ENCODE measurements at places on chromosomes 7 and 10. TPM values are rescaled to one million over a fixed set of nuclear protein-coding genes. Genes with fewer than 3 reads are reported as not detected.

Gene EPO
- total RNA-seq, result not detected

DNA sequence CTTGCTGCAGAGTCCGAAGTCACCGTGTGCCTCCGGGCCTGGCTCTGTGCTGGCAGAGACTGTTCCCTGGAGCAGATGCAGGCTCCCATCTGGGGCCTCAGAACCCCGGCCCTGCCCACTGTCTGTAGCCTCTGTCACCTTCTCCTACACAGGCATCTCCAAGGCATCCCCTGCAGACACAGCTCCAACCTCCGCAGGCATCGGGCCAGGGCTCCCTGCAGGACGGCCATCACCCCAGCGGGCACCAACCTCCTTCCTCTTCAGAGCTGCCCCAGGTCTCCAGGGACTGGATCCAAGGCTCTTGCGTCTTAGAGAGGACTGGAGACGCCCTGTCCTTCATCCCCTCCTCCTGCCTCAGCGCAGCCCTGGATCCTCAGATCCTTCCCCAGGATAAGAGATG, 69.9 kb upstream of the MYL10 start:
- no peak for DNase-seq

GRCh38 chr7:131480384-131481315, 75.8 kb downstream of the PODXL start:
- DNase-seq, result peak; percentile 63

Gene DBNL
- total RNA-seq, result 197 TPM

GRCh38 chr10:21352886-21353285, 172.6 kb downstream of the SKIDA1 start:
- no peak for DNase-seq

DNA sequence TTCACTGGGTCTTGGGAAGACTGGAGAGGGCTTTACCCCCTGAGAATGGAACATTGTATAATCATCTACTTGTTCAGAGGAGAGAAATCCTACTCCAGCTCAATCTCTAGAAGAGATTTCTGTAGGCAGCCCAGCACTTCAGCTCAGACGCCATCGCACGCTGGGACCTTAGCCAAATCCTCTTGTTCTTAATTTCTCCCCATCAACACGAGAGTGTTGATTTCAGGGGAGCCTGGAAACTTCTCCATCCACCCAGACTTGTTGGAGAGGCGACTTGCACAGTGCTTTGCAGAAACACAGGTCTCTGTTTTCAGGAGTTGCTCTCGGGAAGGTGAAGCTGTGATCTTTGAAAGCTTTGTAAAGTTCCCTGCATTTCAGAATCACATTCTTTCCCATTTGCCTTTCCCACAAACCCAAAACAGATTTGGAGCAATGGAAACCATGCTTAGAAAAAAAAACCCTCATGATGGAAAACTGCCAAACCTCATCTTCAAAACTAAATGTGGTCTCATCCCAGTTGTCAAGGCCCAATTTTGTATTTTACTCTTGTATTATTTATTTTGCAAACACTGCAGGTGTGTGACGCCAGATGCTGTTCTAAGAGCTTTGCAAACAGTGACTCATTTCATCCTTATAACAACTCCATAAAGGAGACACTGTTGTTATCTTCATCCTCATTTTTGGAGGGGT, 60.9 kb downstream of the CALML3 start:
- DNase-seq, result no peak

DNA sequence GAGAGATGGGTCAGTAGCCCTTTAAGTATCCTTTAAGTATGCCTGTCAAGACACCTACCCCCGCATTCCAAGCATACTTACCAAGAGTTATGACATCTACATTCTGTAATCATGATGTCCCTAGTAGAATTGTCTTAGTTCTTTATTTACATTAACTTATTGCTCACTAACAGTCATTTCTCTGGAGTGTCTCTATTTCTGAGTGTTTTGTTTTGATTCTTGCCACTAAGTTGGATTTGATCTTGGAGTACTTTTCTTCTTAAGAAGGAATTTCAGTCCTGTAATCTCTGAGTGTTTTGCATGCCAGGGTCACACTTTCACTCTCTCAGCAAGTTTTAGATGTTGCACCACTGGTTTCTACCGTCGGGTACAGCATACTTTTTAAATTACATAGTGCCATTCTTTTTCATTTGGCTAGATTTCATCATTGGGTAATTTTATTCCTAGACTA, 1053.9 kb downstream of the KCNMA1 start:
- no peak for DNase-seq

GRCh38 chr7:141585592-141586510, 34.6 kb downstream of the AGK start:
- DNase-seq, result no peak

Gene CLCN1
- total RNA-seq, result not detected

GRCh38 chr10:124632064-124632531, 112.1 kb downstream of the FAM53B start:
- no peak for DNase-seq

Gene OR2A12
- not detected for total RNA-seq

DNA sequence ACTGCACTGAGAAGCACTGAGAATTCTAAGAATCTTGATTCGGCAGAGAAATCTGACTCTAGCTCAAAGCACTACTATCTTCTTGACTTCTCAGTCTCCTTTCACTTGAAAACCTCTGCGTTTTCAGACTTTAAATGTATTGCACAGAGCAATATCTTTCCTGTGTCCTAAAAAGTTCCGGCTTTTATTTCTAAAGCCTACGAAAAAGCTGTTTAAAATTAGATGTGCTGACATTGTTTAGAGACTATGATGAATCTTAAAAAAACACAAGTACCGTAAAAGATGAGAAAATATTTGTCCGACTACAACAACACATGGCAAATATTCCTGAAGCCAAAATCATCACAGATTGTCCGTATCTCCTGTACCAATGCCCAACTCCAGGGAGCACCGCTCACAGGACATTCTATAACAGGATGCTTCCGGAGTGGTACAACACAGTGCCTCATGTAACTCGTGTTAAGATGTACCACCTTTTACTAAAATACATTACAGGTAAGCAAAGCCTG, 136.9 kb downstream of the CUBN start:
- DNase-seq, result no peak

Gene AMZ1
- not detected for total RNA-seq

- DNase-seq, result no peak
Observed at GRCh38 chr7:38978491-38978890, 782 bp downstream of the POU6F2 start.

DNA sequence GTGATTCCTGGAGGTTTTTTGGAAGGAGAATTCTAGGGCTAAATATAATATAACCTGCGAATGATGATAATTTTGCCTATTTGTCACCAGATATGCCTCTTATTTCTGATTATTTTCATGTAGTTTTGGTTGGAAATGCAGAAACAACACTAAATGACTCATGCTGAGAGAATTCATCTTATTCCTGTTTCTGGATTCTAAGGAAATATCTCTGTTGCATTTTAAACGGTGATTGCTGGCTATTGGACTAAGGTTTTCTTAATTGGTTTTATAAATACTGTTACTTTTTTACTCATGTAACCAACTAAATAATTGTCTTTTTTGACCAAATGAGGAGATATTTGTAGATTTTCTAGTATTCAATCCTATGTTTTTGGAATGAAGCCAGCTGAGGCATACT, 204.9 kb upstream of the NPSR1 start:
- DNase-seq, result peak; percentile 37

GRCh38 chr7:13848681-13849131, 140.8 kb downstream of the ETV1 start:
- no peak for DNase-seq

DNA sequence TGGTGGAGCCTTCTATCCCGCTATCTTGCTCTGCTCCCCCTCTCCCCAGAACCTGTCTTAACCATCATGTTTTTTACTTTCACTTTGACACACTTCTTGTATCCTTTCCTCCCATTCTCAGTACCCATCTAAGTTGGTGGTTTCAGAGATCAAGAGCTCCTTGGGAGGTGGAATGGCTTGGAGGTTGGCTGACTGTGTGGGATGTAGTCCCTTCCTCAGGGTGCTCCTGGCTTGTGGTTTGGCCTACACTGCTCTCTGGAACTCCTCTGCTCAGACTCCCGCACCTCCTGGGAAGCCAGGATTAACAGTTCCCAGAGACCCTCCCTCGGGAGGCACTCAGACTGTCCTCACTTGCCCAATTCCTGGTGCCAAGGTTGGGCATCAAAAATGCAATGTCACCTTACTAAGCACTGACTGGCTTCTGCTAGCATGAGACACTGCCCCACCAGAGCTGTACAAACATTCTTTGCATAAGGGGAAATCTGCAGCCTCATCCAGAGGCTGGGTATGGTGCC, 93.1 kb upstream of the NAMPT start:
- no peak for DNase-seq

Gene RGS10
- total RNA-seq, result 23.3 TPM

DNA sequence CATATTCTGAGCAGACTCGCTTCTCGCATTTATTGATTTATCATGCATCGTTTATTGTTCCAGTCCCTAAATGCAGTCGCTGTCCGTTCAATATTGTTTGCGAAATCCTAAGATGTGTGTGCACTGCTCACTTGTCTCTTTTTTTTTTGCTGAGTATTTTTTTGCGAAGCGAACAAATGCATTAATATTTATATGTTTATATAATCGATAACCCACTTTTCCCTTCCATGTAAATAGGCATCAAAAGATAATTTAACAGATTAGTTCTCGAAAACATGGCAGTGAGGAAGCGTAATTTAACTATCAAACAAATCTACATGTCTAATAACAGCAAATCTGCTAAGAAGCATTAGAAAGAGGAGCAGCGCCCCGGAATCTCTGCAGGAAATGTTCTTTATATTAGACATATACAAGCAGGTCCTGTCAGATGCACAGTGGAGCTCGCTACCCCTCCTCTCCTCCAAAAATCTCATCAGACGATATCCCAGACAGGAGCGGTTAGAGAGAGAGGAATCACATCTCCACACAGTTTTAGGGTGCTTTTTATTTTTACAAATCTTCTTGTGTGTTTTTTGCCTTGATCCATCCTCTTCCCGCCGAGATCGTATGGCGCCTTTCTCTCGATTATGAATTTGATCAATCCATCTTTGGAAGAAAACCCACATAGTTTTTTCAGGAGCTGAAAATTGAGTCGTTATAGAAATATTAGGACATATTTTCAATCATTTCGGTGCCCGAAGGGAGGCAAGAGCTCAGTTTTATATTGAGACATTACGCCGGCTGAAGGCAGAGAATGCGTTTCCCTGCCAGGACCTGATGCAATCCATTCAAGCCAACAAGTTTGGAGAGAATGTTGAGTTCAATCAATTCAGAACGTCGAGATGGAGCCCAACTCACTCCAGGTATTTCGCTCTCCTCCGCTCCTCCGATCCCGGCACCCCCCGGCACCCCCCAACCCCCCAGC, at the start of gene ARID5B:
Gene ARID5B, plus strand, starts transcription at position 871 of the 964 bp plus-strand sequence. Its CDS starts 11 bp downstream, at position 882.
- DNase-seq, result no peak

Gene RARRES2
- not detected for total RNA-seq

DNA sequence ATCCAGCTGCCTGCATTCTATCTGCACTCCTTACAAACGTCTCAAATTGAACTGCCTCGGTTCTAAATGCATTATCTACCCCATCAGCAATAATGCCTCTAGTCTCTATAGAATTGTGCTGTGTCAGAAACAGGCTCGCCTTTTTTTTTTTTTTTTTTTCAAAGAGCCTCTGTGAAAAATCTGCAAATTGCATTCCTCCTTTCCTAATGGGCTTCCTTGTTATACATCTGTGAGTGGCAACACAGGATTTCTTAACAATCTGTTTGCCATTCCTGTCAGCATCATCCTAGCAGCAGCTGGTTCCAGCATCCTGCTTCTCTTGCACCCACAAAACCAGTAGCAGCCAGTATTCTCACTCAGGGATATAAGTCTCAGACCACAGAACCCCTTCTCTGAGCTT, 413.5 kb upstream of the SEMA3D start:
- no peak for DNase-seq

DNA sequence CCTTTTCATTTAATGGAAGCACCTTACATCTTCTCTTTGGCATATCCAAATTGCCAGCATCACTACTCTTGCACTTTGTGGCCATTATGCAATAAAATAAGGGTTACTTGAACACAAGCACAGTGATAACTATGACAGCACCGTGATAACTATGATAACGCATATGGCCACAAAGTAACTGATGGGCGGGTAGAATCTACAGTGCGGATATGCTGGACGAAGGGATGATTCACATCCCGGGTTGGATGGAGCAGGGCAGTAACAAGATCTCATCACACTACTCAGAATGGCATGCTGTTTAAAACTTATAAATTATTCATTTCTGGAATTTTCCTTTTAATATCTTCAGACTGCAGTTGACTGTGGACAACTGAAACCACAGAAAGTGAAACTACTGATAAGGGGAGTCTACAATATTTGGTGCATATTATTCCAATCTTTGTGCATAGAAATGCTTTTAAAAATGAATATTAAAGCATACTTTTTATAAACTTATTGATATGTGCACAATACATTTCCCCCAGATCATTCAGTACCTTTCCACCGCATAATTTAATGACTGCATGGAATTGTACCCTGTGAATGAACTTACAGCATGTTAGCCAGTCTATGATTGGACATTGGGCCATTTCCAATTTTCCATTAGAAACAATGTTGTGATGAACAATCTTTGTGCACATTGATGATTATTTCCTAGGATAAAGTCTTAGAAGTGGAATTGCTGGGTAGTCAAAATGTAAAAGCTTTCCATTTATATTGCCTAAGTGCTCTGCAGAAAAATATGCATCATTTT, 136.4 kb downstream of the WNT2 start:
- DNase-seq, result no peak

Gene PPP1R3C
- total RNA-seq, result 1.2 TPM

DNA sequence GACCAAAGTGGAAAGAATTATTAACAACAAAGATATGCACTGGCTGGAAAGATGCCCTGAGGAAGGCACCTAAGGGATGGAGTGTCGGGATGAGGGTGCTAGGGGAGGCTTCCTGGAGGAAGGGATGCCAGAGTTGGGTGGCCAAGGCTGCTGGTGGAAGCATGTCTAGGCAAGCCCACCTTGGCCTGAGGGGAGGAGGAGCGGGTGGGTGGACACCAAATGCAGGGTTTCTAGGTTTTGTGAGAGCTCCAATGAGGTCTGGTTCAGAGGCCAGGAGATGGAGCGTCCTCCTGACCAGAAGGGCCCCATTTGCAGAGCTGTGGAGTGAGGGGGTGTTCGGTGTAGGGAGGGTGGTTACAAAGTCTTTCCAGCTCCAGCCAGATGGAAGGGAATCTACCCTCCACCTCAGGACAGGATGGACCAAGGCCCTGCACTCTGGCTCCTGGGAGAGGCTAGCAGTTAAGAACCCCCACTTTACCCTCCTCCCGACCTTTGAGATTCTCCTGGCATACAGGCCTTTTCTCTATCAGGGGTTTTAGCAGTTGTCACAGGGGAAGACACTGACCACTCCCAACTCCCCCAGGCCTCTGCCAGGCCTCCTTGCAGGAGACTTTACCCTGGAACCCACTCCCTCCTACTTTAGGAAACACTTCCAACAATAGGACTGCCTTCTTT, 3.0 kb upstream of the DDIT4 start:
- no peak for DNase-seq

- DNase-seq, result no peak
Observed at GRCh38 chr7:77797734-77798393, 370 bp downstream of the TMEM60 start.

Measured in pulmonary artery endothelial cell (primary cell).